NCI-H345 (cell line): ENCODE measurements at places on chromosomes 6 and 20.

DNA sequence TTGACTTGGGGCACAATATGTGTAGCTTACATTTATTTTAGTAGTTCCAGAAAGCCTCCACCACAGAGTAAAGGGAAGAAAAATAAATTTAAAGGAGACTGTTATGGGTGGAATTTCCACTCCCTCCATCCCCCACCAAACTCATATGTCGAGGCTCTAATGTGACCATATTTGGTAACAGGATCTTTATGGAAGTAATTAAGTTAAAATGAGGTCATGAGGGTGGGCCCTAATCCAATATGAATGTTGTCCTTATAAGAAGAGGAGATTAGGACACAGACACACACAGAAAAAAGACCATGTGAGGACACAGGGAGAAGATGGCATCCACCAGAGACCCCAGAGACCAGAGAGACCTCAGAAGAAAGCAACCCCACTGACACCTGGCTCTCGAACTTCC, 189.7 kb downstream of the EDN1 start:
- DNase-seq: no peak

DNA sequence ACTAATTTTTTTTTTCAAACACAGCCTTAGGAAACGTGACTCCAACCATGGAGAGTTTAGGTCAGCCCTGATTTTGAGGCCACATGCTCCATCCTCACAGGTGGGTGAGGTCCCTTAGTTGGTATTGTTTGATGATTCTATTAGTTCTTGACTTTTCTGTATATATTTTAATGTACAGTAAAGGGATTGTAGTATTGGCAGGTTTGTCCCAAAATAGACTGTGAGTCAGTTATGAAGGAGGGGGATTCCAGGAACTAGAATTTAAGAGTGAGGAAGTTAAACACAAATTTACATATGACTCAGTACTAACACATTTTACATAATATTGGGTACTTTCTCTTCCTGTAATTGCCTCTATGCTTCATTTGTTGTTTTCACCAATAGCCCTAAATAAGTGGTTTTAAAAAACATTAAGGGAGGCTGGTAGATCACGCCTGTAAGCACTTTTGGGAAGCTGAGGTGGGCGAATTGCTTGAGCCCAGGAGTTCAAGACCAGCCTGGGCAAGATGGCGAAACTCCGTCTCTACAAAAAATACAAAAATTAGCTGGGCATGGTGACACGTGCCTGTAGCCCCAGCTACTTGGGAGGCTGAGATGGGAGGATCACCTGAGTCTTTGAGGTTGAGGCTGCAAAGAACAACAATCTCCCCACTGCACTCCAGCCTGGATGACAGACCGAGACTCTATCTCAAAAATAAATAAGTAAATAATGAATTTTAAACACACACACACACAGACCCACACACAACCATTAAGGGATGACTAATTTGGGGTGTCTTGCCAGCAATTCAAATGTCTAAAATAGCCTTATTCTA, 81.8 kb downstream of the SGK1 start:
- DNase-seq: no peak

- no peak for DNase-seq
These were observed 279.0 kb upstream of the ZFP64 start for GRCh38 chr20:52470561-52470960.

GRCh38 chr6:894274-894673, 201.3 kb upstream of the EXOC2 start:
- no peak for DNase-seq

GRCh38 chr20:46228670-46229069, 79.6 kb downstream of the CDH22 start:
- DNase-seq: no peak
